NCI-H2081 (cell line): ENCODE measurements at places on chromosomes 1 and 21.

GRCh38 chr1:3471356-3472087 lies 17.1 kb downstream of the ARHGEF16 start:
- DNase-seq, result no peak

GRCh38 chr1:236753516-236753915 lies 41.6 kb upstream of the MTR start:
- peak; percentile 17 for DNase-seq

DNA sequence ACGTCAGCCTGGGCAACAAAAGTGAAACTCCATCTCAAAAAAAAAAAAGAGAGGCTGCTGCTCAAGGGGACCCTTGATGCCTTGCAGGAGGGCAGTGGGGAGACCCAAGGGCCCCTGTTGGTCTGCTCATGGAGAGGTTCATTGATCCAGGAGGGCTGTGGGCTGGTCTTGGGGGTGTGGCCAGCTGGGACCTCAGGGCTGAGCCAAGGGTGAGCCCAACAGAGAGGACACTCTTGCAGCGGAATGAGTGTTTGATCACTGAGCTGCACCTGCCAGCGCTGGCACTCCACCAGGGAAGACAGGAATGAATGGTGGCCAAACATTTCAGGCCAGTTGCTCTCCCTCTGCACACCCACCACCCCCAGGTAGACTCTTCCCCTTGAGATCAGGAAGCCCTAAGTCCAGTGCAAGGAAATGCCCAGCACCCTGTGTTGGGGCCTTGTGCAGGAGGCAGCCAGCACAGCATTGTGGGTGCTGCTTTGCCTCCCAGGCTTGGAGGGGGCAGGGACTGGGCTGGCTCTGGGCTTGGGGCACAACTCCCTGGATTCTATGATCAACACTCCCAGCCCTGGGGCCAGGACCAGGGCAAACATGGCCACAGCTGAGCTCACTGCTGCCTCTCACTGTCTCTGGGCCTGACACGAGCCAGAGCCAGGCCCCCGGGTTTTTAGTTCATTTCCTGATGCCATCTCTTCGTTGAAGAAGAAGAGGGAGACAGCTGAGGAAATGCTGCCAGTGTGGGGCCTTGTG lies 50.7 kb downstream of the IRF2BP2 start:
- no peak for DNase-seq

GRCh38 chr1:152486400-152487006 lies 24.1 kb upstream of the LCE5A start:
- DNase-seq, result no peak

DNA sequence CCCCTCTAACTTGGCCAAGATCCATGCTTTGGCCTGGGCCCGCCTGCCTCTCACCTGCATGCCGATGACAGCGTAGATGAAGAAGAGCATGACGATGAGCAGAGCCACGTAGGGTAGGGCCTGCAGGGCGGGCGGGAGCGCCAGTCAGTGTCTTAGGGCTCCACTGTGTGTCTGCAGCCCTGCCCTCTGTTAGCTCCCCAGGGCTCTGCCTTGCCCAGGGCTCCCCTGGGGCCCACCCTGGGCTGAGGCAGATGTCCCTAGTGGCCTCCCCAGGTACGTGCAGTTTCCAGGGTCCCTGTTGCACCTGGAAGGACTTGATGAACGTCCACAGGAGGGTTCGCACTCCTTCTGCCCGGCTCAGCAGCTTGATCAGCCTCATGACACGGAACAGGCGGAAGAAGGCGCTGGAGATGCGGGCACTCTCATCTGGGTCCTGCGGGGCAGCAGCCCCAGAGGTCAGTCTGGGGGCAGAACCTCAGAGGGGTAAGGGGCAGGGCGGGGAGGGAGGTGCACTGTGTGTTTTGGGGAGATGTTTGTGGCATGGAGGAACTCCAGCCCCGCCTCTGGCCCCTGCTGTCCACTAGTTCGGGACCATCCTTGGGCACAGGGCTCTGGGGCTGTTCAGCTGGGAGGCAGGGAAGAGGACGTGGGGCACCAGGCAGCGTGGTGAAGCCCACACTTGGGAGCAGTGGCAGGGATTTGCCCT lies 29.8 kb upstream of the KIF21B start:
- DNase-seq, result no peak

DNA sequence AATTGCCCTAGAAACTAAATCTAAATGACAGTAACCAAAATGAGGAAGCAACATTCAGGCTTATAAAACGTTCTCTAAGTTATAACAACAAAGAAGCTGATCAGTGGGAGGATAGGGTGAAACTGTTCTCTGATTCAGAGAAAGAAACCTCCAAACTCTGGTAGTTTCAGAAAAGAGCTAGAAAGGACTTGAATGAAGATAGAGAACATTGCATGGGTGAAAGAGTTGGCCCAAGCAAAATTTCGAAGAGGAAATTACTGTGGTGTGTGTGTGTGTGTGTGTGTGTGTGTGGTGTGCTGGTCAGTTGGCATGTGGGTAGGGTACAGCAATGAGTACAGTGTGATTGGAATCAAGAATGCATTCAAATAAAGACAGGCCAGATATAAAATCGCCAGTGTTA lies 16.5 kb upstream of the SPAG17 start:
- DNase-seq, result no peak

- no peak for DNase-seq
Measured at GRCh38 chr1:183461350-183461749, 10.9 kb upstream of the SMG7 start.

DNA sequence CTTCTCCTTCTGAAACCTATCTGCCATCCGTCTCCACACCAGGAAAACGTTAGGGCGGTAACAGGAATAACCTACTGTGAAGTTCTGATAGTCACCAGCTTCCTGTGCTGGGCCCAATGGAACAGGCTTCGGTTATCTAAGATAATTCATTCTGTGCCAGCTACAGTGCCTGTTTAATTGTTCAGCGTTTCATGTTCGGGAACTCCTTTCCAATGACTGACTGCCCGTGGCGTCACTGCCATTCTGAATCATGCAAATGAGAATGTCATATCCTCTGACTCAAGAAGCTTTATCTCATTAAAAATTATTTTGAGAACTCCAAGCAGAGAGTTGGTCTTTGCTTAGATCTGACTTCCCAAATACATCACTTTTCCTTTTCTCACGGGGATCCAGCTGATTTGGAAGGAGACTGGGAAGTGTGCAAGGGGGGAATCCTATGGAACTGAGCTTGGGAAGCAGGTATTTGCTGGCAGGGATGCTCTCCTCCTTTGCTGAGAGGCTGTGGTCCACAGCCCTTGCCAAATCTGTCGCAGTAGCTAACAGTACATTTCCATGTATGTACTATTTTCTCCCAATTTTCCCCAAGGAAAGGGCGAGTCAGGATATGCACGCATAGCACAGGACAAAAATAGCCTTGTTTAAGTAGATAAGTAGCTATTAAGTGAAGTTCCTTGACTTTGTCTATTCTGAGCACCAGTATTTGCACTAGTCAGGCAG lies 358.7 kb downstream of the LTN1 start:
- no peak for DNase-seq

GRCh38 chr1:65429806-65430205 lies 9.3 kb downstream of the LEPR start:
- DNase-seq, result no peak

DNA sequence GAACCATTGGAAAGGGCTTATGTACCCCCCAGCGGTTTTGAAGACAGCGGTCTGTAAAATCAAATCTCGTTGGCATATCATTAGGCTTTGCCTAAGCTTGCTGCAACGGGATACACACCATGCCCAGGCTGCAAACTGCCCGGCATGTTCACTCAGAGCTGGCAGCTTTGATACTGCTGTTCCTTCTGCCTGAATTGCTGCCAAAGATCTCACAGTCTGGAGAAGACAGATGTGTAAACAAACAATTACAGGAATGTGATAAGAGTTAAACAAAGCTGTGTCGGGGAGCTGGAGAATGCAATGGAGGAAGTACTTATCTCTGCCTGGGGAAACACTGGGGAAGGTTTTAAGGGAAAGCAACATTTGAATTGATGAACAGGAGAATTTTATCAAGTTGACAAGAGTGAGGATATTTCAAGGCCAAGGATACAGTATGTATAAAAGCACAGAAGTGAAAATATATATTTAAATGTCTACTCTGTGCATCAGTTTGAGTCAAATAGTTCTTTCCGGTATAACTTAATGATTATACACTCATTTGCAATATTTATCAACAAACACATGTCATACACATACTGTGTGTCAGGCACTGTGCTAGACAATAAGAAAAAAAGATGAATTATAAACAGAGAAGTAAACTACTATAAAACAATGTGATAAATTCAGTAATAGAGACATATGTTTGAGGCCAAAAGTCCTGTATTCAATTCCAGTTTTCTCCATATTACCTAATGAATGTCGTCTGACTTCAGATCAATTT lies 29.9 kb downstream of the CHML start:
- DNase-seq, result peak; percentile 80

GRCh38 chr1:18646091-18646785 lies 15.6 kb downstream of the PAX7 start:
- DNase-seq, result no peak

DNA sequence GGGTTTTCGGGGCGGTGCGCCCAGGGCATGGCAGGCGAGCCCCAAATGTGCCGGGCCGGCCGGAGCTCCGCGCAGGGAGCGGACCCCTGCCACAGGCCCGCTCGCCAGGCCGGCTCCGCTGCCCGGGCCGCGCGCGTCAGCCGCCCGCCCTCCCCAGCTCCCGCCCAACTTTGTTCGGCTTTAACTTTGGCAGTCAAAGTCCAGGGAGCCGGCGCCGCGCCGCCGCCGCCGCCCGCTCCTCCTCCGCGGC lies 488 bp downstream of the SLC35D1 start:
- DNase-seq, result no peak
